ENCODE measurements at places on chromosomes 13 and 19.

GRCh38 chr19:17347361-17347760 lies 10.0 kb downstream of the GTPBP3 start:
- no peak for DNase-seq

DNA sequence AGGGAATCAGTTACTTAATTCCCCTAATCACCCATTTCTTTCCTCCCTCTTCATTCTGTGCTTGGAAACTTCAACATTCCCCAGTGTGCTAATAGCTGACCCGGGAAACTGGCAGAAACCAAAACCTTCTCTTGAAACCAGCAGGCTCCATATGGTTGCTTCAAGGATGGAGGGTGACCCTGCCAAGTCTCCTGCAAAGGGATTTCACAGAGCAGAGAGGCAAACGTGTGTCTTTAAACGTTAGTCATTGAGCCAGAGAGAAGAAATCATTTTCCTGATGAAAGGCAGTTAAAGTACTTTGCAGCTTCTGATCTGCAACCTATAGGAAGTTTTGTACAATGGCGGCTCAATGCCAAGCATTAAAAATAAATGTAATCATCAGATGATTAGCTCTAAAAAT lies 220.9 kb downstream of the POU4F1 start:
- DNase-seq, result no peak

- DNase-seq, result no peak
Measured at GRCh38 chr13:112127564-112128330, 60.8 kb downstream of the SOX1 start.

- DNase-seq, result no peak
Measured at GRCh38 chr13:81058211-81058915, 717.4 kb upstream of the SPRY2 start.

GRCh38 chr13:110377178-110377825 lies 70.2 kb downstream of the COL4A2 start:
- DNase-seq, result no peak

GRCh38 chr19:46614114-46614722 lies 10.7 kb downstream of the PTGIR start:
- peak; percentile 70 for DNase-seq

DNA sequence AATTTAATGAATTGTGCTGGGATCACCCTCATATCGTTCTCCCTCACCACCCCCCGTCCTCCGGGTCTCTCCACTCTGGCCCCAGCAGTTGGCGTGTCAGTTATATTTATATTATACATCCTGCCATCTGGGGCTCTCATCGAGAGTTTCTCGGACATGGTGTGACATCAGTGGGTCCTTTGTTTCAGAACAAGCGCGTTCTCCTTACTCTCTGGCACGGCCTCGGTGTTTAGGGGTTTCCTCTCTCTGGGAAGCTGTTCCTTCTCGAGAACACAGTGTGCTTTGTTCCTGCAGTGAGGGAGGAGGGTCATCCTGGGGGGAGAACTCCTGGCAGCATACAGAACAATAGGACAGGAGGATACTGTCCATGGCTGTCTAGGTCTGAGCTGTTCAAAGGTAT lies 9.8 kb upstream of the MCF2L start:
- no peak for DNase-seq

- DNase-seq, result no peak
Measured at GRCh38 chr13:34037636-34038540, 219.9 kb downstream of the RFC3 start.

GRCh38 chr19:16537111-16537510 lies 5.1 kb downstream of the CHERP start:
- no peak for DNase-seq

- no peak for DNase-seq
Measured at GRCh38 chr19:3440082-3440481, 40.2 kb downstream of the SMIM24 start.

DNA sequence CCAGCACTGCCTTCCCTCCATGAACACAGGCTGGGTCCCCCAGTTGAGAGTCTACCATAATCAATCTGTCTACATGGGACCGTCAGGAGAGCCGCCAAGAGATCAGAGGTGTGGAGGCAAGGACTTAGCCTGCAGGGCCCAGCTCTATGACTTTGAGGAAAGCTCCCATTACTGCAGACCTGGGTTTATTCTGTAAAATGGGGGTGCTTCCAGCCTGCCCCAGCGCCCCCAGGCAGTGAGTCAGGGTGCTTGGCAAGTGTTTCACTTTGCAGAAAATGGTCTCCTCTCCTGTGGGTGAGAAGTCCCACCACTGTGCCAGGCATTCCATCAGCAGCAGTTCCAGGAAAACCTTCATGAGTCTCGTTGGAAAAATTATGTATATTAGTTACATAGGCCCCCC lies 75.5 kb upstream of the VSTM2B start:
- DNase-seq, result no peak

- no peak for DNase-seq
Measured at GRCh38 chr13:112796190-112796915, 106.5 kb downstream of the ATP11A start.

- no peak for DNase-seq
Measured at GRCh38 chr19:55673465-55673864, 1.6 kb upstream of the EPN1 start.

DNA sequence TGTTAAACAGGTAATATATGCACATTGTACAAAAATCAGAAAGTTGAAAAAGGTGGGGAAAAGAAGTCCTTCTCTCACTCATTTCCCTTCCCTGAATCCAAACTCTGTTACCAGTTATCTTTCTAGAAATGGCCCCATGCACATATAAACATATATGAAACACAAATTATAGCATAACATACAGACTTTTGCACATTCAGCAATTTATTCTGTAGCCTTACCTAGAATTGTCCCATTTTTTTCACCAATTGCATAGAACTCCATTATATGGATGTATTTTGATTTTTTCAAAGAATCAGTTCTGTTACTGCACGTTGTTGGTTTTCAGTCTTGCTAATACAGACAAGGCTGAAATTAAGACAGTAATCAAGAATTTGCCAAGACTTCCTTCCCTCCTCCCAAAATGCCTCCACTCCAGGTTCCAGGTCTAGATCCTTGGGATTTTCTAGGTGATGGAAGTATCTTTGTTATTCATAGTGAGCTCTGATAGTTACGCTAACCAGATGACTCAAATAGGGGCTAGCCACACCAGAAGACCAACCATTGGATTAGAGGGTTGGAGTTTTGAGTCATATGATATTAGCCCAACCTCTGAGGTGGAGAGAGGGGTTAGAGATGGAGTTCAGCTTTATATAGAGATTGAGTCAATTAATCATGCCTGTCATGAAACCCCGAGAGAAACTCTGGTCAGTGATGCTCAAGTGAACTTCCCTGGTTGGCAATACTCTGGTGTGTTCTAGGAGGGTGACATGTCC lies 30.7 kb downstream of the GPR180 start:
- DNase-seq, result no peak

GRCh38 chr13:86185107-86185506 lies 385.9 kb upstream of the SLITRK6 start:
- no peak for DNase-seq

DNA sequence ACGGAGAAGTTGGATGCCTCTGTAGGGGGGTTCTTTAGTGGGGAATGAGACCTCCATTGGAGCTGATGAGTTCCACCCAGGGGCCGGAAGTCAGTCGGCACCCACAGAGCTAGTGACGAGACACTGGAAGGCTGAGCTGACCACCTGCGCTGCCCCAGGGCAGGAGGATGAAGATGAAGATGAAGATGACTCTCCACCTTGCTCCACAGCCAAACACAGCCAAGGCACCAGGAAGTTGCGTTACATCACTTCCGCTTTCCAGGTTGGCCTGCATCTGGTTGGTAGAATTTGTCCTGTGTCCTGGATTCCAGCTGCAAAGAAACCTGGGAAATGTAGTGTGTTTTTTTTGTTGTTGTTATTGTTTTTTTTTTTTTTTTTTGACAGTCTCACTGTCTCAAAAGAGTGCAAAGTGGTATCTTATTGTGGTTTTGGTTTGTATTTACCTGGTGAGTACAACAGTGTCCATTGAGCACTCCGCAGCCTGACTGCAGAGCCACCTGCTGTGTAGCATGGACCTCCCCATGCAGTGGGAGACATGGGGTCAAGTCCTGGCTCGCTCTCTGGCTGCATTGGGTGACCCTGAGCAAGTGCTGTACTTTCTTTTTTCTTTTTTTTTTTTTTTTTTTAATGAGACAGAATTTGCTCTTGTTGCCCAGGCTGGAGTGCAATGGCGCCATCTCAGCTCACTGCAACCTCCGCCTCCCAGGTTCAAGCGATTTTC lies 1.9 kb downstream of the TBC1D17 start:
- no peak for DNase-seq

DNA sequence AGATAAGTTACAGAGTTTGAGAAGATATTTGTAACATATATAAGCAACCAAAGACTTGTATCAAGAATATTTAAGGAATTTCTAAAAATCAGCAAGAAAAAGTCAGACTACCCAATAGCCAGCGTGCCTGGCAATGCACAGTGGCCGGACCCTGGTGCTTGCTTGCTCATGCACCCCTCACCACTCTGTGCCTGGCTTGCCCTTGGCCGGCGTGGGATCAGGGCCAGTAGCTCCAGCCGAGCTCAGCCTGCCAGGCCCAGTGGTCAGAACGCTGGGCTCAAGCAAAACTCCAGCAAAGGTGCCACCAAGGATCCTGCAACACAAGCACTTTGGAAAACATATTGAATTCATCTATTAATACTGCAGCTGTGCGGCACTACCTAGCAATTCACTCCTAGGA lies 95.1 kb downstream of the KATNAL1 start:
- no peak for DNase-seq

- no peak for DNase-seq
Measured at GRCh38 chr13:101627556-101627943, 175.1 kb downstream of the ITGBL1 start.

GRCh38 chr13:39501702-39502324 lies 101.2 kb downstream of the LHFPL6 start:
- no peak for DNase-seq

DNA sequence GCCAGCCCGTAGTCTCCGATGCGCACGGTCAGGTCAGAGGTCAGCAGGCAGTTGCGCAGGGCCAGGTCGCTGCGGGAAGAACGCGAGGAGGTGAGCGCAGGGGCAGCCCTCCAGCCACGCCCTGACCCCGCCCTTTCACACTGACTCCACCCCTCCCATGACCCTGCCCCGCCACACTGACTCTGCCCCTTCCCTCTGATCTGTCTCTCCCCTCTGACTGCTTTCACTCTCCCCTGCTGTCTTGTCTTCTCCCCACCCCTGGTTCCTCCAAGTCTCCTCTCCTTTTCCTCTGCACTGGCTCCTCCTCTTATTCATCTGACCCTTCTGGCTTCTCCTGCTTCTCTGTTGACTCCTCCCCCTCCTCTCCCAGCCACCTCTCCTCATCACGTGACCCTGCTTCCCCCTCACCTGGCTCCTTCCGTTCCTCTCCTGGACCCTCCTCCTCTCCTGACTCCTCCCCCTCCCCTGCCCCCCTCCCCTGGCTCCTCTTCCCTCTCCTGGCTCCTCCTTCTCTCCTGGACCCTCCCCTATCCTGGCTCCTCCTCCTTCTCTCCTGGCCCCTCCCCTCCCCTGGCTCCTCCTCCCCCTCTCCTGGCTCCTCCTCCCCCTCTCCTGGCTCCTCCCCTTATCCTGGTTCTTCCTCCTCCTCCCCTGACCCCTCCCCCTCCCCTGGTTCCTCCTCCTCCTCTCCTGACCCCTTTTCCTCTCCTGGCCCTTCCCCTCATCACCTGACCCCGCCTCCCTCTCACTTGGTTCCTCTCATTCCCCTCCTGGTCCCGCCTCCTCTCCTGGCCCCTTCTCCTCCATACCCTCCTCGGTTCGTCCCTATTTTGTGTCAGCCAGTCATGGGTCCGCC lies 9.9 kb downstream of the LMTK3 start:
- DNase-seq, result peak; percentile 97

DNA sequence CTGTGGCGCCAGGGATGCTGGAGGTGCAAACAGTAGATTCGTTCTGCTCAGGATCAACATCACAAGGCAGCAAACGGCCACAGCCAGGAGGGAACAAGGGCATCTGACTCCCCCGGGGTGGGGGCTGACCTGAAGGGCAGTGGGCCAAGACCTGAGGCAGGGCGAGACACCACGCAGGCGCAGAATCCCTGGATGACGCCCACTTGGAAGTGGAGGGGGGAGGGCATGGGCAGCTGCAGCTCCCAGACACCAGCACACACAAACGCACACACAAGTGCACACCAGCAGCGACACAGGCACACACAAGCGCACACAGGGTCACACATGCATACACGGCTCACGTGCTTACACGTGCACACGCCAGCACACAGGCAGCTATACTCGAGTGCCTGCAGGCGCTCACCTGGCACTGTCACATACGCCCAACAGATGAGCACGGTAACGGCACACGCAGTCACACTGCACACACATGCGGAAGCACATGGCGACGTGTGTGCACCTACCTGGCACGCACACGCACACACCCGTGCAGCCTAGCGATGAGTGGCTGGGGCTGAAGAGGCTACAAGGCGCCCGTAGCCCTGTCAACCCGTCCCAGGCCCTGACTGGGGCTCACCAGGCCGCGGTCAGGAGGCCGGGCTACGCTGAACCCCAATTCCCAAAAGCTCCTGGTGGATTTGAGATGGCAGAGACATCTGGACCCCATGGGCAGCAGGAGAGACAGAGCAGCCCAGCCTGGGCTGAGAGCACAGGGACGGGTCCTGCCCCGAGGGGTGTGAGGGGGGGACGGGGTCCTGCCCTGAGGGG lies 5.5 kb downstream of the C2CD4C start:
- peak; percentile 80 for DNase-seq

GRCh38 chr19:34734537-34735103 lies 577 bp downstream of the ZNF181 start:
- DNase-seq, result peak; percentile 35

GRCh38 chr13:96898646-96899254 lies 95.5 kb downstream of the OXGR1 start:
- DNase-seq, result no peak

DNA sequence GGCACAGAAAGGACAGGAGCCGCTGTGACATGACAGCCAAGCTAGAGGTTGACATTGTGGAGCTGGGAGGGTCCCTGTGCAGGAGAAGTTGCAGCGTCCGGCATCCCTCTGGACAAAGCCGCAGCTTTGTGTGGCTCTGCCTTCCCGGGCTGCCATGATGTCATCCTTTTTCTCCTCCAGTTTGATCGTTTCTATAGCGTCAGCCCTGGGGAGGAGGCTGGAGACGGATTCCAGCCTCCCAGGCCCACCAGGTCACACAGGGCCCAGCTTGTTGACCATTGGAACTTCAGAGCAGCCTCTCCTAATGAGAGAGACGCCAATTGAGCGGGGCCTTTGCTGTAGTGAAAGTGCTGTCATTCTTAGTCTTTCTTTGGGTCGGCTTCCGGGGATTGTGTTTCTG lies 3.8 kb upstream of the KCNJ14 start:
- no peak for DNase-seq

All from NCI-H1105 (cell line).